Hematopoietic multipotent progenitor cell treated with erythropoietin and hydrocortisone succinate and interleukin-3 and kit ligand, for 4 days (in vitro differentiated cells): ENCODE measurements at places on chromosomes 5 and 9.
A peak's percentile ranks its signal among the peaks of the same experiment; 100 is the strongest.

DNA sequence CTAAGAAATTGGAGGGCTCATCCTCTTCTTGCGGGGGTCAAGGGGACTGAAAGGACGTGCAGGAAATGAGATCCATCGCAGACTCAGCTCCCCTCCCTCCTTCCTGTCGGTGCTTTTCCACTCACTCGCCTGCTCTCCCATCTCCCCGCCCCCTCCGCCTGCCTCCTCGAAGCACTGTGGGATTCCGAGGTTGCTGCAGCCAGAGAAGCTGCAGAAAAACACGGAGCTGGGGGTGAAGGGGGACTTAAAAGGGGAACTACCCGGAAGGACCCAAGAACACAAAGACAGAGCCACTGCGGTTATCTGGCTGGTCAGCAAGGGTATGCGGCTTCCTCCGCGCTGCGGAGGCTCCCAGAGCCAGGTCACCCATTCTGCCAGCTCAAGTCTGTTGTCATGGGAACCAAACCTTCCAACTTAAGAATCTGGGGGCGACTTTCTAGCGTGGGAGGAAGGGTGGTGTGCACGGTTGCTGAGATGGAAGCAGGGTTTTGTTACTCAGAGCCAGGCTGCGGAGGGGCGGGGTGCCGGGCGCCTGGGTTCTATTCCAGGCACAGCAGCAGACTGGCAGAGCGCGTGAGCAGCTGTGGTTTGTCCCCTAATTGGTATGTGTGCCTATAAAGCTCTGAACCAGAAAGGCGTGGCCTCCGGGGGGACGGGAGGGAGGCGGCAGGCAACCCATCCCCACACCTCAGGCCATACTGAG lies 24.9 kb downstream of the PCDHGC5 start:
- DNase-seq = peak; percentile 91

GRCh38 chr5:60507687-60508086 lies 192.3 kb downstream of the DEPDC1B start:
- DNase-seq = no peak

- DNase-seq = peak; percentile 74
Measured at GRCh38 chr9:121620777-121621449, 30.5 kb upstream of the DAB2IP start.

- no peak for DNase-seq
Measured at GRCh38 chr5:1743061-1743768, 56.4 kb downstream of the MRPL36 start.

DNA sequence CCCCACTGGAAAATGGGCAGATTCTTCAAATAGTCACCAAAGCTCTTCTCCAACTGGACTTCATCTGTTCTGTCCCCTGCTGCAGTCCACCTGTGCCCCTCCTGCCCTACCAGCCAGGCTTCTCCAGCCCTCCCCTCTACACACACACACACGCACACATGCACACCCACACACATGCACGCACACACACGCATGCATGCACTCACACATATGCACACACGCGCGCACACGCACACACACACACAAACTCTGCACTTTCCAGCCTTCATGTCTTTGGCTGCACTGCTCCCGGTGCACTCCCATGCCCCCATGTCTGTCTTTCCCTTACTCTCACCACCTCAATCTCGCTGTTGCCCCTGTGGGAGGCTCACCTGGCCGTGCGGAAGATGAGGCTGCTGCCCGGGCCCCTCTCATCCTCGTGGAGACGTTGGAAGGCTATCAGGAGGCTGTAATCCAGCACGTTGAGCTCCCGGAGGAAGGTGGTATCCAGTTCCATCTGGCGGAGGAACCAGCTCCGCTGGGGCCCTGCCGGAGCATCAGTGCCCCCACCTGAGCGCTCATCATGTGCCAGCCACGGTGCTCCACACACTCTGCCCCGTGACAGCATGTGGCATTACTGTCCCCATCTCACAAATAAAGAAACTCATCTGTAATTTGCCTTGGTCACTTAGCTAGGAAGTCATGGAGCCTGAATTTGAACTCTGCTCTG lies 5.7 kb downstream of the PIP5KL1 start:
- no peak for DNase-seq
